COLO829 (cell line): ENCODE measurements at places on chromosomes 6 and 20.

- peak; percentile 30 for DNase-seq
These were observed 687 bp downstream of the SLC35A1 start for GRCh38 chr6:87473419-87473903.

- DNase-seq = no peak
These were observed 88.3 kb downstream of the DLGAP4 start for GRCh38 chr20:36394340-36394965.

DNA sequence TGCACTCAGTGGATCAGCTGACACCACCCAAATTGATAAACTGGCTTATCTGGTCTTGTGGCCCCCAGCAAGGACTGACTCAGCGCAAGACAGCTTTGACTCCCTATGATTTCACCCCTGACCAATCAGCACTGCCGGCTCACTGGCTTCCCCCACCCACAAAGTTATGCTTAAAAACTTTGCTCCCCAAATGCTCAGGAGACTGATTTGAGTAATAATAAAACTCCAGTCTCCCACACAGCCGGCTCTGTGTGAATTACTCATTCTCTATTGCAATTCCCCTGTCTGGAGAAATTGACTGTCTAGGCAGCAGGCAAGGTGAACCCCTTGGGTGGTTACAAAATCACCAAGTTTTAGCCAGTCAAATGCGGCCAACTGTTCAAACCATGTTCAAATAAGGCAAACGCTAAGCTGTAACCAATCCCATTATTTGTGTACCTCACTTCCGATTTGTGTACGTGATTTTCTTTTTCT lies 32.5 kb downstream of the SLC22A2 start:
- DNase-seq = no peak

DNA sequence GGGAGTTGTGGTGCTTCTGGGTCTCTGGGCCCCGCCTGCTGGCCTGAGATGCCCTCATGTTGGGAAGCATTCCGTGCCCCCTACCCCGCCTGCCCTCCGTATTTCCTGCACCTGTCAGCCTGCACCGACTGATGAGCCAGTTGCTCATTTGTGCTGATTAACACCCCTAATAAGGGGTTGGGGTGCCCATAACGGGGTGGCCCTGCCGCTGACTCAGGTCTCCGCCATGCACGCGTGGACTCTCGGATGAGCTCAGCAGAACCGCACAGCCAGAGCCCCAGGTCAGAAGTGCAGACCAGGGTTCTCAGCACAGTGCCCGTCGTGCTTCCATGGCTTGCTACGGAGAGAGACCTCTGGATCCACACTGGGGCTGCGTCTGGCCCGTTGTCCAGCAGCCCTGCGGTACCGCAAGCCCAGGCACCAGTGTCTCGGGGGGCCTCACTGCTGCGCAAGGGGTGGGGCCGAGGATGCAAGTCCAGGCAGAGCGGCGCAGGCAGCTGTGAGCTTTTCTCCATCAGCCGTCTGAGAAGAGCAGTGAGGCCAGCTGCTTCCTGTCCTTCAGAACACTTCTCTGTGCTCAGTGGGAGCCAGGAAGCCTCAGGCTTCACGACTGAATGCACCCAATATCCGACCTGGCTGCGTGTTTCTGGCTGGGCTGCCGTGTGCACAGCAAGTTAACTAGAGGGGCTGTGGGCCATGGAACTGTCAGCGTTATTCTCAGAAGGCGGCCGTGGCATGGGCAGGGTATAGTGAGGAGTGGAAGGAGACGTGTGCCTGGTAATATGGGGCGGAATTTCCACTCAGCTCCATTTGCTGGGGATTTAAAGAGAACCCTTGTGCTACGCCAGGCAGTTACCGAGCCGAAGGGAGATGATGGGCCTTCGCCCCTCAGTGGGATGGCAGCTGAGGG lies 18.6 kb downstream of the MTG2 start:
- DNase-seq = no peak

GRCh38 chr20:53792946-53793536 lies 199.4 kb upstream of the ZNF217 start:
- DNase-seq = no peak

DNA sequence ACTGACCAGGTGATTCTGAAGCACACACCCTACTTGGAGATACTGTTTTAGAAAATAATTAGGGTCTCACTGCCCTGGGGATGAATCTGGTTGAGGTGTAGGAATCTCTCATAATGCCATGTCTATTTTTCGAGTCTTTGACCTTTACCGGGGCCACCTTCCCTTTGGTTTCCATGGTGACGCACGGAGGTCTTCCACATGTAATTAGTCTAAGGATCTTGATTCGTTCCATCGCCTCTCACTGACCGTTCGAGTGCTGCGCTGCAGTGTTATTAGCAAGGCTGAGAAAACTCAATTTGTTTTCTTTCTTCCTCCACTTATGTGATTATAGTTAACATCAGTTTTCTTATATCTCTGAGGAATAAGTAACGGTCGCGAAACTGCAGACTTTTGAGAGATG lies 144.3 kb upstream of the SPACA1 start:
- no peak for DNase-seq

DNA sequence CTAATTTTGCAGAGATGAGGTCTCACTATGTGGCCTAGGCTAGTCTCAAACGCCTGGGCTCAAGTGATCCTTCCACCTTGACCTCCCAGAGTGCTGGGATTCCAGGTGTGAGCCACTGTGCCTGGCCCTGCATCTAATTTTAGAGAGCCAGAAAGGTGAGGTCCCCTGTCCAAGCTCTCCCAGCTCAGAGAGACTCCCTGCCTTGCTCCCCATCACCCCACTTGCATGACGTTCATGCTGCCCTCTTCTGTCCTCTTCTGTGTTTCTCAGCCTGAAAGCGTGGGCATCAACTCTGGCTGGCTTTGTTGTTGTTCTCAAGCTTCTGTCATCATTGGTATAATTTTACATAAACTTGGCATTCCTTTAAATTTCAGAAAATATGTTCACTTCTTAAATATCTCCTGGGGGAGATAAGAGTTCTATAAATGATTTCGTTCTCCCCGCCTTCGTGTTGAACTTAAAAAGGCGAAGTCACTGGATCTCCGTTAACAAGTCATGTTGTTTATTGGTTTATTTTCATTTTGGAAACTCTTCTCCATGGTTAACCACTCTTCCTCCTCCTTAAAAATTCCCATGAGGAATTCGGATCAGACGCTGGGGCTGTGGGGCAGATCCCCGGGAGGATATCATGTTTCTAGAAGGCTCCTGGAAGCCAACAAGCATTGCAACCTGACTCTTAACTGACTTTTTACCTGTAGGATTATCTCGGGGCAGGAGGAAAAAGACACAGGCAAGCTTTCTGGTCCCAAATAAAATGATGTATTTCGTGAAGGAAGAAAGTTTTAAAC lies 13.2 kb upstream of the PARD6B start:
- DNase-seq = no peak

- DNase-seq = no peak
These were observed 281.9 kb downstream of the PKHD1 start for GRCh38 chr6:51805517-51805916.

GRCh38 chr6:100461278-100461916 lies 3.3 kb downstream of the SIM1 start:
- no peak for DNase-seq

DNA sequence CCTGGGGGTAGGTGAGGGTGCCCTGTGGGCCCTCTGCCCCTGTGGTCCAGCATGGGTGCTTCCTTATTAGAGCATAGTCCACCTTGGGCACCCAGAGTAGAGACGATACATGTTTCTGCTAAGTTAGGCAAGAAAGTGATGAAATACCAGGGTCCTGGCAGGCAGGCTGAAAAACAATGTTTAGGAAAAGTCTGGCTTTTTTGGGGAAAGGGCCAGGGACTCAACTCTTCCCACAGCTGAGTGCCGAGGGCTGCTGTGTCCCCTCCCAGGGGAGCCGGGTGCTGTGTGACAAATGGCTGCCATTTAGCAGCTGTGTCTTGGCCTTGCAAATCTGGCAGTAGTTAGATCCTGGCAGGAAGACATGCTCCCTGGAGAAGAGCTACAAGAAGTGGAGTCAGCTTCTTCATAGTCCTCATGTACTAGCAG lies 61.5 kb downstream of the RREB1 start:
- DNase-seq = no peak

DNA sequence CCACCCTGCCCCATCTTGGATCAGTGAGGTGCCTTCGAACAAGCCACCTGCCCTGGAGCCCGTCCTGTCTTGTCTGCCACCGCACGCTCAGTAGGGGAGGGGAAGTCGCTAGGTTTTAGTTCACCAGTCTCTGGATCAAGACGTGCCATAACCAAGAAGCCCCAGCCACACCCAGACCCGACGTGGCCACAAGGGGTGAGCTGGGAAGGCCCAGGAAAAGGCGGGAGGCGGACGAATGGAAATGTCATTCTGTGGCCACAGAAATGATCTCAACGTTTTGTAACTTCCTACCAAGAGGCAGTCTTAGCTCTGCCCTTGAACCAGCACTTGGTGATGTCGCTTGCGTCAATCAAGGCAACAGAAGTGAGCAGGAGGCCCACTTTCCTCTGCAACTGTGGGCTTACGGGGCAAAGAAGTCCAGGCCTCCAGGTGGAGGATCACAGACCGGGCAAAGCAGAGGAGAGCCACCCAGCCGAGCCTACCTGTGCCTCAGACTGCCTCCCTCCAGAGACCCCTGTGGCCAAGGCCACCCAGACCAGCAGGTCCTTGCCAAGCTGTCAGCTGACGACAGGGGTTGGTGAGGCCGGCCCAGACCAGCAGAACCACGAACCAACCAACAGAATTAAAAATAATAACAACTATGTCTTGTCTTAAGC lies 14.5 kb downstream of the GMEB2 start:
- DNase-seq = no peak

DNA sequence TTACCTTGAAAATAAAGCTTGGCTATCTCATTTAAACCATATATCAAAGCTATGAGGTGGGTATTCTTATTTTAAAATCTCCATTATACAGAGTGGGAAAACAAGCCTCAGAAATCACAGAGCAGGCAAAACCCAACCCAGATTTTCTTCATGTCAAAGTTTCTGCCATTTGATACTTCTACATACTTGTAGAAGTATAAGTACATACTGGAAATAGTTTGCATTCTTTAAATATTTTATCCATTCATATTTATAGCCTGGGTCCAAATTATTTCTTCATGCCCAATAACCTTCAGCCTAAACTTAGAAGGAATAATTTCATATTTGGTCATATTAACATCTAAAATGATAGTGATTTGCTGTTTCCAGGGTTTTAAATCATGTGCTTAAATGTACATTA lies 61.8 kb downstream of the MLIP start:
- DNase-seq = no peak

GRCh38 chr20:48702455-48702913 lies 125.3 kb downstream of the PREX1 start:
- no peak for DNase-seq

DNA sequence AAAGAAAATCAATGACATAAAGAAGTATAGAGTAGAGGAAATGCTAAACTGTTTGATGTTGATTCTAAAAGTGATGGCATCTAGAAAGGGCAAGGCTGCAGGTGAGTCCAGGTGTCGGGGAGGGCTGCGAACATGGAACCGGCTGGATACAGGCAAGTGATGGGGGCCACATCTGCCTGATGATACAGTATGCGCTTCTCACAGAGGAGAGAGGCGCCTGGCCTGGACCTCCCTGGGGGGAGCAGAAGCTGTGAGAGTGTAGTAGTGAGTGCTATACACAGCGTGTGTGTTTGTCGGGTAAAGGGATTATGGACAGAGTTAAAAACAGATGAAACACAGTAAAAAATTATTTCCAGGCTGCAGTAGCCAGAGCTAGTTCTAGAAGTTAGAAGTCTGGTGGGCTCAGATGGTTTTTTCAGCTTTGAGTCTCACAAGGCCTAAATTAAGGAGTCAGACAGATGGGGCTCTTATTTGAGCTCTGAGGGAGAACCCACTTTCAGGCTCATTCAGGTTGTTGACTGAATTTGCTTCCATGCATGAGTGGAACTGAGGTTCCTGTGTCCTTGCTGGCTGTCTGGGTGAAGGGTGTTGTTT lies 195.8 kb upstream of the ARG1 start:
- no peak for DNase-seq

DNA sequence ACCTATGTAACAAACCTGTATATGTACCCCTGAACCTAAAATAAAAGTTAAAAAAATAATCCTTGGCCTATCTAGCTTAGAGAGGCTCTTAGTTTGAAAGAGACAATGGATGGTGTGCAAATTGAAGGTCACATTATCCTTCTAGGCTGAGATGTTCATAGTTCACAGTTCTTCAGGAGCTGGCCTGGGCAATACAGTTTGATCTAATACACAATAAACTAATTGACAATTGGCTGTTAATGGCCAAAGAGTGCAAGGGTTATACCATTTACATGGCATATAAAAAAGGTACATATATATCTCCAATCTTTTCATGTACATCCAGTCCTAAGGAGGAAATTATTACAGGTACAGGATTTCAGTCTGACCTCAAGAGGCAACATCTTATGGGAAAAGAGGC lies 117.4 kb upstream of the NEDD9 start:
- no peak for DNase-seq

DNA sequence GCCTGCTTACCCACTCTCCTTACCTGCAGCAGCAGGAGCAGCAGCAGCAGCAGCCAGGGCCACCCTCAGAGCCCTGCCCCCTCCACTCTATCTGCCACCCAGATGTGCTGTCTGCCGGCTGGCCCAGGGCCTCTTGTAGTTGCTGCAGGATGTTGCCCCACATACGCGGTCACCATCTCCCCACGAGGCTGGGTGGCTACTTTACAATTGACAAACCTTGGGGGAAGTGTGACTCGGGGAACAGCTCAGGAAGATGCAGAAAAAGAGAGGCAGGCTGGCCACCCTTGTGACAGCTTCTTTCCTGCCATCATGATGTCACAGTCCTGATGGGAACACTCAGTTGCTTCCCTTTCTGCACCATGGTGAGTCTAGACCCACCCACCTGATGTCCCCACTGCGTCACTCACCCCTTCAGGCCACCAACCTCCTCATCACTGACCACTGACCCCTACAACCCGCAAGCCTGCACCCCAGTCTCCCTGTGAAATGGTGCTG lies 14.5 kb downstream of the TREM1 start:
- DNase-seq = no peak

DNA sequence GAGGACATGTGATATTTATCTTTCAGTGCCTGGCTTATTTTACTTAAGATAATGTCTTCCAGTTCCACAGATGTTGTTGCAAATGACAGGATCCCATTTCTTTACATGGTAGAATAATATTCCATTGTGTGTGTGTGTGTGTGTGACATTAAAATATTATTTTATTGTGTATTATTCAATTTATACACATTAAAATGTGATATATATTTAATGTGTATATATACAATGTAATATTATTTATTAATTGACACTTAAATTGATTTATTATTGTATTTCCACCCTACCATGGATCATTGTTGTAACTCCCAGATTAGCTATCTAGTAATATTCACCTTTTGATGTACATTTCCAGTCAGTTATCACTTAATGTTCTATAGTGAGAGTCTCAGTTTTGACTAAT lies 1422.5 kb upstream of the ADGRB3 start:
- no peak for DNase-seq
